Anterior cingulate cortex (tissue), 58 donors: ENCODE measurements at places on chromosomes 1 and 21.

DNA sequence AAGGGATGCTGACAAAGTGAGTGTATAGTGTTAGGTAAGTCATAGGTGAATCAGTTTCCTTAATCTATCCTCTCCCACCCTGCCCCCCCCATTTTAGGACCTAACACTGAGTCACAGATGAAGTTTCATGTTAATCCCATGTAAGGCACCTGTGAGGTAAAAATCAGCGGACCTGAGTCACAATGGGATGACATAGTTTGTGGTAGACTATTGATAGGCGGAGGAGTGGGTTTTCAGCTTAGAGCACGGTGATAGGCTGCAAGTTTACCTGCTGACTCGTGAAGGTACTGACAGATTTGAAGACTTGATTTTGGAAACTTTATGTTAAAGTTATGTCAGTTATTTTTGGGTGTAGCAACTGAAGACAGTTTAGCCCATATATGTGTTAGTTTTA, 1.7 kb downstream of the TOR1AIP1 start:
- DNase-seq: no peak

- no peak for DNase-seq
These were observed 229.8 kb downstream of the CAMTA1 start for GRCh38 chr1:7015022-7015421.

GRCh38 chr1:31545927-31546540, 30.3 kb upstream of the TINAGL1 start:
- DNase-seq: no peak

GRCh38 chr1:191852907-191853306, 305.4 kb upstream of the RGS18 start:
- DNase-seq: no peak

GRCh38 chr1:200911361-200911760, 16.7 kb downstream of the INAVA start:
- DNase-seq: no peak

DNA sequence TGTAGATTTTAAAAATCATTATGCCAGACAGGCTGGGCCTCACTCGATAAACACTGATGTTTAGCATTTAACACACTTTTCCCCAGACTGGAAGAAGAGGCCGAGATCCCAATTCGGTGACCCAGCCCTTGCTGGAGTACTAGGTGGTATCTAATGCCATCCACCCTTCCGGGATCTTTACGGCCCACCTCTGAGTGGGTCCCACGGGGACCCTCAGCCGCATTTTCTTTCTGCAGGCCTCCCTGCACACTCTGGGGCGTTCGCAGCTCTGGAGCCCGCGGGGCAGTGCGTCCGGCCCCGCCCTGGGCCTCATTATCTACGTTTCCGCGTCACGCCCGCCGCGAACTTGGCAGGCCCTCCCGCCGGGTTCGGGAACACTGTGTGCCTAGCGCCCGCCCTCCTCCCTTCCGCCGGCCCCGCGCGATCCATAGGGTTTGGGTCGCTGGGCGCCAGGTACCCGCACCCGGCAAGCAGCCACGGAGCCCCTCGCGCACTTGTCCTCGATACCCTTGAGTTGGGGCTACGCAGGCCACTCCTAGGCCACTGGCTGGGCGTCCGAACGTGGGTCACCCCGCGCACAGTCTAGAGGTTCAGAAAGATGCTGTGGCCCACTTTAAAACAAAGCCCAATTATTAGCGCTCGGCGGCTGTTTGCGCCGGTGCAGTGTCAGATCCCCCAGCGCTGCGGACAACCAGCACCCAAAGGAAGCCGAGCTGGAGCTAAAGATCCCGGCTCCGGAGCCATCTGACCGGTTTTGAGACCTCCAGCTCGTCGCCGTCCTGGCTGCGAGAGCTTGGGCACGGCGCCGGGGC, 950 bp upstream of the EVA1C start:
- DNase-seq: peak; percentile 81

- no peak for DNase-seq
These were observed 289.2 kb upstream of the DPYD start for GRCh38 chr1:98210064-98210463.

DNA sequence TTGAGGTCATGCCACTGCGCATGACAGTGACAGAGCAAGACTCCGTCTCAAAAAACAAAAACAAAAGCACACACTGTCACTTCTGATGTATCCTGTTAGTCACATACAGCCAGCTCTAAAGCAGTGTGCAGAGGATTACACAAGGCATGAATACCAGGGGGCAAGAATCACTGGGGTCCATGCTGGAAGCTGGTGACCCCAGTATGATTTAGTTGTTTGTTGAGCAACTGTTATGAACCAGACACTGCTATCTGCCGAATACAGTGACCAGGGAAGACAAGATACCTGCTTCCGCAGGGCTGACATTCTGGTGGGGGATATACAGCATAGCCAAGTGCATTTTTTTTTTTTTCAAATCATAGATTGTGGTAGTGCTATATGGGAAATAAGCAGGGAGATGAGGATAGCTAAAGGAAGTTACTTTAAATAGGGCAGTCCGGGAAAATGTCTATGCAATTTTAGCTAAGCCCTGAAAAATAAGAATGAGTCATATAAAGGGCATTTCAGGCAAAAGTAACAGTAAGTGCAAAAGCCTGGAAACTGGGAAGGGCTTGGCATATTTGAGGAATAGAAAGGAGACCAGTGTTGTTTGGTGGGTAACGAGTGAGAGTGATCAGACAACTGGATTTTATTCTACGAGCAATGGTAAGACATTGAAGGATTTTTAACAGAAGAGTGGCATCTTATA, 69.7 kb downstream of the ADSS2 start:
- DNase-seq: no peak

GRCh38 chr1:15023205-15023604, 130.3 kb upstream of the TMEM51 start:
- DNase-seq: no peak

DNA sequence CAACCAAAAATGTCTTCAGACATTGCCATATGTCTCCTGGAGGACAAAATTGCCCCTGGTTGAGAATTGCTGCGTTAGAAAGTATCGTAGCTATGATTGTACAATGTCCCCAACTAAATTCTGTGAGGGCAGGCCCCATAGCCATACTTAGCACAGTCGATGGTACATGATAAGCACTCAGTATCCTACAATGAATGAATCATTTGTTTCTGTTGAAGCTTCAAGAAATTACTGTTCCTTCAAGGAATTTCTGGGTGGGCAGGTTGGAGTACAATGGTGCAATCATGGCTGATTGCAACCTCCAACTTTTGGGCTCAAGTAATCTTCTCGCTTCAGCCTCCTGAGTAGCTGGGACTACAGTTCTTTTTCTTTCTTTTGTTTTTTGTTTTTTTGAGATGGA, 4.7 kb downstream of the CAP1 start:
- no peak for DNase-seq

DNA sequence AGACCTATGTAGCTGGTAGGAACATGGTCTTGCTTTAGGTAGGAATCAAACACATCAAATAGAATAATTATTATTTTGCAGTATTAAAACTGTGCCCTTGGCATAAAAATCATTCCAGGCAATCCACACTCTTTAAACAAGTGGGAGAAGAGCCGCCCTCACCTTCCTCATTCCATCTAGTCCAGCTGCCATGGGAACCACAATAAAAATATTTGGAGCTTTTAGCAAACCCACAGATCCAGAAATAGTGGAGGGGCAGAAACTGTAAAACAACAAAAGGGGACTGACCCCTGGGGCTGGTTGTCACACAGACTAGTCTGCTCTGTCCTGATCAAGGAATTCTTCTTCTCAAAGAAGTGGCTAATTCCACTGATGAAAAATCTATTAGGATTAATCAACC, 61.6 kb downstream of the PTPRC start:
- DNase-seq: no peak

GRCh38 chr1:211013346-211014240, 120.4 kb downstream of the KCNH1 start:
- no peak for DNase-seq

DNA sequence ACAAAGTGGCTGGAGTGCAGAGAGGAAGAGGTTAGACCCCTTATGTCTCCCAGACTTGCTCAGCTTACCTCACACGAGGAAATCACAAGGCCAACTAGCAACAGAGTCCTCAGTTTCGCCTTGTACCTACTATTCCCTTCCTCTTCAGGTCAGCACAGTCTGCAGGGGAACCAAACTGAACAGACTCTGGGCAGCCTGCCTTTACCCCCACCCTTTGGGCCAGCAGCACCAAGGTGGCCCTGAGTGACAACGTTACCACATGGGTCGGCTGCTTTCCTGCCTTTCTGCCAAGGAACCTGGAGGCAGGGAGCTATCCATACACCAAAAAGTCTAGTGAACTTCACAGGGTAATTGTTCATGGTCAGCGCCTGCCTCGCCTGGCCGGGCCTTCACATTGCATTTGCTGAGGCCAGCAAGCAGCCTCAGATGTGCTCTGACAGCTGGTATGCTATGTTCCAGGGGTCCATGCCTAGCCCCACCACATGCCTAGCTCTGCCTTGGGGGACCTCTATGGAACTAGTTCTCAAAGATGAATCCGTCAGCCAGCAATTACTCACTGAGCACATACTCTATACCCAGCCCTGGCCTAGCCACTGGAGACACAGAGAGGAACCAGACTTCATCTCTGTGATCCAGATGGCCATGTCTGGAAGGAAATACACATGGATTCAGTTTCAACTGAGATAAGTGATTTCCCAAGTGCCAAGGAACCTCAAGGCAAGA, 69.6 kb downstream of the DMAP1 start:
- no peak for DNase-seq

DNA sequence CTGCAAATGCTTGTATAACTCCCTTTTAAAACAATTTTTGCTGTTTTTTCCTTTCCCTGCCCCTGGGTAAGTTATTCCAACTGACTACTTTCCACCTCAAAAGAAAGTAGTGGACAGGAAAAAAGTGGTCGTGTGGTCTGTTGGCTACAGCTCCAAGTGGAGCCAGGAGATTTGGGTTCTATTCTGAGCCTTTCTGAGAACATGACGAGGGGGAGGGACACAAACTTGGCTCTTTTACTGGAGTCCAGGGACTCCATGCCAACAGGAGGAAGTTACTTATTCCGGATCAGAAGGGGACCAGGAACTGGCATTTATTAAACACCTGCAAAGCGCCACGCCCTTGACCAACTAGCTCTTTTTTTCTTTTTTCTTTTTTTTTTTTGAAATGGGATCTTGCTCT, 79.0 kb upstream of the CAPZB start:
- DNase-seq: no peak

DNA sequence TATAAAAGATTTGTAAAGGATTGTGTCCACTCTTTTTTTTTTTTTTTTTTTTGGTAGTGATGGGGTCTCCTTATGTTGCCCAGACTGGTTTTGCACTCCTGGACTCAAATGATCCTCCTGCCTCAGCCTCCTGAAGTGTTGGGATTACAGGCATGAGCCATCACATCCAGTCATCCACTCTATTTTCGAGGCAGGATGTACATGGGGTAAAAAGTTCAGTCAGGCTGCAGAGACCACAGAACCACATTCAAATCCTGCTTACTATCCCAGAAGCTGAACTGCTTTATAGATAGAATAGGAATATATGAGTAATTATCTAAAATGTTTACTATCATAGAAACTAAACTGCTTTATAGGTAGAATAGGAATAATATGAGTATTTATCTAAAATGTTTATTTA, 26.0 kb upstream of the KCNK2 start:
- DNase-seq: no peak

DNA sequence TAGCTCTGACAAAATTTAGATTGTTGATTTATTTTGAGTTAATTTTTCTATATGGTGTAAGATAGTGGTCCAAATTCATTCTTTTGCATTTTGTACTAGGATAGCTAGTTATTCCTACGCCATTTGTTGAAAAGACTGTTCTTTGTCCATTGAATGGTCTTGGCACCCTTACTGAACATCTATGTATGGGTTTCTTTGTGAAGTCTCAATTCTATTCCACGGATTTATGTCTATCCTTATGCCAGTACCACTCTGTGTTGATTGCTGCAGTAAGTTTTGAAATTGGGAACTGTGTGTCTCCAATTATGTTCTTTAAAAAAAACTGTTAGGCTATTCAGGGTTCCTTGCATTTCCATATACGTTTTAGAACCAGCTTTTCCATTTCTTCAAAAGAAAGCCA, 145.7 kb downstream of the ZNF644 start:
- no peak for DNase-seq

DNA sequence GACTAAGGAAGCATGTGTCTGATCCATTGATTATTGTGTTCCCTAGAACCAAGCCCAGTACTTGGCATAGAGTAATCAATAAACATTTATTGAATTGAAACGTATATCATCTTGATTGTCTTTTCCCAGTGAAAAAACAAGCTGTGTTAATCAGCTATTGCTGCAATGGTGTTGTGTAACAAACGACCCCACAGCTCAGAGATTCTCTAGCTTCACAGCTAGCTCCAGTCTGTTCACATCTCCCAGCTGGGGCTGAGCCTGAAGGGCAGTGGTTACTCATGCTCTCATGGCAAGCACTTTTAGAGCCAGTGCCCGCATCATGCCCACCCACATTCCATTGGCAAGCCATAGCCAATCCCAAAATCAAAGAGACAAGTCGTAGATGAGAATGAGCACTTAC, 237.4 kb upstream of the RAB4A start:
- no peak for DNase-seq

GRCh38 chr1:231315887-231316286, 21.8 kb downstream of the EXOC8 start:
- no peak for DNase-seq

DNA sequence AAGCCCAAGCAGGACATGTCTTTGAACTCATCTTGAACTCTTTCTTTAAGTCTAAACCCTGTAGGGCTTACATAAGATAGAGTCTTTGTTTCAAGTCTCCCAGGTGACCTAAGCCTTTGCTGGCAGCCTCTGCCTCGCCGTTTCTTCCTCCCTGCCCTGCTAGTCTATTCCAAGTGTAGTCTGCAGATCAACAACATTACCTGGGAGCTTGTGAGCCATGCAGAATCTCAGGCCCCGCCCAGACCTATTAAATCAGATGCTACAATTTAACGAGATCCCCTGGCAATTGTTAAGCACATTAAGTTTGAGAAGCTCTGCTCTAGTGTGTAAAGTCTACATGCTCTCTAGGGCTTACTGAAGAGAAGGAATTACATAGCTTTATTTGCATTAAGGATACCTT, 271.6 kb downstream of the PBX1 start:
- no peak for DNase-seq

- DNase-seq: no peak
These were observed 13.2 kb downstream of the ODF2L start for GRCh38 chr1:86382878-86383277.

DNA sequence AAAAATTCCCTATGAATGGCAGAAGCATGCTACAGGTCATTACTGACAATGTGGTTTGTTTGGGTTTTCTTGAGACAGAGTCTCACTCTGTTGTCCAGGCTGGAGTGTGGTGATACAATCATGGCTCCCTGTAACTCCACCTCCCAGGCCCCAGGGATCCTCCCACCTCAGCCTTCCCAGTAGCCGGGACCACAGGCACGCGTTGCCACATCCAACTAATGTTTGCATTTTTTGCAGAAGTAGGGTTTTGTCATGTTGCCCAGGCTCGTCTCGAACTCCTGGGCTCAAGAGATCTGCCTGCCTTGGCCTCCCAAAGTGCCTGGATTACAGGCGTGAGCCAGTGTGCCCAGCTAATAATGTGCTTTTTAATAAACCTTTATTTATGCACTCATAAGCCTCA, 259.1 kb downstream of the NFIA start:
- DNase-seq: no peak

GRCh38 chr21:31874812-31875212, 2.0 kb downstream of the HUNK start:
- DNase-seq: no peak
